ENCODE measurements at places on chromosomes 1 and 21.

DNA sequence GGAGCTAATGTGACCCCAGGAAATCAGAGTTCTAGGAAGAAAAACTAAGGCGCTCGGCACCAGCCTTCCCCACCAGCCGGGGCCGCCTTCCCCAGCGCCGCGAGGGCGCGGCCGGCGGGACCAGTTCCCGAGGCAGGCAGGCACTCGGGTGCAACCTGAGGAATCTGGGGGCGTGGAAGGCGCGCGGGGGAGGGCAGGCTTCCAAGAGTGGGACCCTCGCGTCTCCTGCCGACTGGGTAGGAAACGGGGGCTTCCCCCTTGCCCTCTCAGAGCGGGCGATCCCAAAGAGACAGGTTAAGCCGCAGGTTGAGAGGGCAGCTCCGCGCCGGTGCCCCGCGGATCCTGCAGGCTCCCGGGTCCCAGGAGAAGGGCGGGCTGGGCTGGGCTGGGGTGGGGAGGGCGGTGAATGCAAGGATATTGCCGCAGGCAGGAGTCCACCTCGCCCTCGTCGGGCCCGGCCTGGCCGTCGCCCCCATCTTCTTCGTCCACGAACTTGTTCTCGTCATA lies 431 bp downstream of the ARPC5 start:
- no peak for DNase-seq

GRCh38 chr21:44999972-45000636 lies 60.3 kb downstream of the SLX9 start:
- DNase-seq, result no peak

- no peak for DNase-seq
These were observed 357.9 kb upstream of the USP24 start for GRCh38 chr1:55572878-55573734.

GRCh38 chr1:59071289-59071688 lies 225.6 kb upstream of the FGGY start:
- DNase-seq, result no peak

GRCh38 chr1:66931590-66931989 lies 6.8 kb downstream of the MIER1 start:
- no peak for DNase-seq

DNA sequence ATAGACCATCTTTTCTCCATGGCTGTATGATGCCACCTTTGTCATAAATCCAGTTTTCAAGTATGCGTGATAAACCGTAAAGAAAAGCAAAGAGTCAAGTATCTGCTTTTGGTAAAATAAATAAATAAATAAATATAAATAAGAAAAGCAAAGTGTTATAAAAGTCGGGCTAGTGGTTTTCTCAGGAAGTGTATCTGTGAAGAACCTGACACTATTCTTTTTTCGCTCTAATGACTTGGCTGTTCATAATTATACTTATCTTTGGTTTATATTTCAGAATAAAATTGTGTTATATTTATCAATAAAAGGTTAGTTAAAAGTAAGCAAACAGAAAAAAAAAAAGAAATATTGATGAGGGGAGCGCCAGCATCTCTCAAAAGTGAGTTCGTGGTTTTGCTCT lies 594 bp upstream of the EXO5 start:
- no peak for DNase-seq

GRCh38 chr1:93874025-93874651 lies 4.9 kb downstream of the DNTTIP2 start:
- DNase-seq, result no peak

GRCh38 chr1:232600424-232601258 lies 29.3 kb downstream of the SIPA1L2 start:
- no peak for DNase-seq

DNA sequence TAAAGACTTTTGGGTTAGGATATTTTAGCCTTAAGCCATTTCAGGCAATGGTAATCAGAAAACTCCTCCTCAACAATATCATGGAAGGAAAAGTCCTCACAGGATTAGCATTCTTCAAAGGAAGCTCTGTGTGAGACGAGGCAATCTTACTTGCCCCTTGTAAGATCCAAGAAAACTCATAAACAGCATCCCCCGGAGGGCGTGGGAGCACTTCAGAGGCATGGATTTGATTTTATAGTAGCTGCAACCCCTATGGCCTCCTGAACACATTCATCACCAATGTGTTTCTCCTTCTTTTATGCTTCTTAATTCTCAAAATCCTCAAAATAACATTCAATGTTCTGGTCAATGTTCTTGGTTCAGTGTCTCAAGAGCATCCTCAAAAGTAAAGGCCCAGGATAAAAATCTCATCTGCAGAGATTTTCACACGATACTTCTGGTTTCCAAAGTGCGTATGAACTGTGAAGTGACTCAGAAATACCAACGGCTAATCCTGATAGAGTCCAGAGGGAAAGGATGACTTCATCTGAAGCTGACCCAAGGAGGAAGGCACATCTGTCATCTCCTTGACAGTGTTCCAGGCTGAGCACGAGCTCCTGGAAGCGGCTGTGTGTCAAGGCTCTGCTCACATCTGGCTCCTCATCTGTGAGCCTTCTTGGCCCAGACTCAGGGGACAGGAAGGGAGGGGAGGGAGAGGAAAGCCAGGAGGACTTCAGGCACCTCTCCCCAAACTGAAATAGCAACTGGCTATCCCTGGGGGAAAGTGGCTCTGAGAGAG lies 49.3 kb upstream of the PSEN2 start:
- DNase-seq, result no peak

DNA sequence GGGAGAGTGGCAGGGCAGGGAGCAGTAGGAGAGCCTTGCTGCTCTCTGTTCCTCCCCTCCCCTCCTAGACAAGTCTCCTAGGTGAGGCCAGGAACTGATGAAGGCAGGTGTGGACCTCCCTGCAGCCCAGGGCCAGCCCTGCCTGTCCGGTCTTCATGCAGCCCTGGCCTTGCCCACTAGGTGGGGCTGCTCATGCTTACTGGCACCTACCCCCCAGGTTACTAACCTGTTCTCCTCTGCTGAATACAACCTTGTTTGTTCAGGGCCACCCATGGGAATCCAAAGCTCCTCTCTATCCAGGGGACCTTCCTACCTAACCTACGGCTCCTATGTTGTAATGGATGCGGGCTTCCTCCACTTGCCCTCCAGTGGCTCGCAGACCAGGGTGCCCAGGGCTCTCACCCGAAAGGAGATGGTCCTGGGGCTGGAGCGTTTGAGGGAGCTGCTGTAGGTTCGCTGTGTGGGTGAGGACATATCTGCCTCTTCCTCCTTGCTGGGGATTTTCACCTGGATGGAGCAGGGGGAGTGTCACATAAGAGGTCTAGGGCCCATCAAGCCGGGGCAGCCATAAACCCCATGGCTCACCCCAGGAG lies 7.9 kb upstream of the TNNT2 start:
- DNase-seq, result no peak

GRCh38 chr1:242877229-242877628 lies 352.7 kb upstream of the PLD5 start:
- no peak for DNase-seq

All from activated naive CD4-positive, alpha-beta T cell (primary cell).